B cell (primary cell): ENCODE measurements at places on chromosomes 13 and 19. TPM values are rescaled to one million over a fixed set of nuclear protein-coding genes. Genes with fewer than 3 reads are reported as not detected.

- DNase-seq: no peak
These were observed 384.4 kb downstream of the FGF9 start for GRCh38 chr13:22055259-22055658.

- peak; percentile 41 for DNase-seq
These were observed 3.8 kb downstream of the ZC3H4 start for GRCh38 chr19:47109541-47110375.

DNA sequence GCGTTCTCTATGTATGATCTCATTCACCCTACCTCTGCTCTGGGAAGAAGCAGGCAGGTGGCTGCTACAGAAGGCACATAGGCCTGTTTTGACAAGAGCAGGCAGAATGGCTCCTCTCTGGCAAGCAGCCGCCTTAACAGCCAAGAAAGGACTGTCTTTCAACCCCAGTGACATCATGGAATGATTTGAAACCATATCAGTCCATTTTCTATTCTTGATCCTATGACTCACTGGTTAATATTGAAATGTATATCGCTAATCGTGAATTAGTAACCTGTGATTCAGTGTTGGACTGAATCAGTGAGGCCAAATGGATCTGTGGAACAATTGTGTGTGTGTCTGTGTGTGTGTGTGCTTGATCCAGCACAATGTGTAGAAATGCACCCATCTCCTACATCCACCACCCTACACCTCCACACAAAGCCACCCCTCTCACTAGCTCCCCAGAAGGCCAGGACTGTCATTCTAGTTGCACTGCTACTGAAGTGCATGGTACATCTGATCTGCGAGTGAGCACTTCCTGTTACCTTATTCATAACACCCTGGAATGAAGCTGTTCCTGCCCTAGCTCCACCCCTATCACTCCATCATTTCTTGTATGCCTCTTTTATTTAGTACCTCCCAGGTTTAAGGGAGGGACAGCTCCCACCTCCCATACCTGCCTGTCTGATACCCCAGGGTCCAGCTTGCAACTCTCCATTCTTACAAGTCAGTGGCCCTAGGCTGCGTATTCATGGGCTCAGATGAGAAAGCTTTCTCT, 460.0 kb downstream of the FOXO1 start:
- DNase-seq: peak; percentile 78

DNA sequence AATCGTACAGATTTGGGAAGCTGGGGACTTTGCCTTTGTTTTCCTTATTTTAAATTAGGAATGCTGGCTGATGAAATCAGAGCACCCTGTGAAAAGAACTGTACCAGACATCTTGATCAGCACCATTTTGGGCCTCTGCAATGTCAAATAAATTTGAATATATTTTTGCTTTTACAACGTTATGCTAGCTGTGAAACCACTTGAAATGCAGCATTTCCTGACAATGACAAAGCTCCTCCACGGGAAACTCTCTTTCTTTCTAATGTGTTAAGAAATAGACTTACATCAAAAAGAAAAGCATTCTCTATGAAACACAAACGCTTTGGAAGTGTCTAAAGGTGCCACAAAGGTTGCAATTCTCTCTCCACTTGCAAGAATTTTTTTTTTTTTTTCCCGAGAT, 47.1 kb upstream of the MAP3K10 start:
- DNase-seq: peak; percentile 16

GRCh38 chr19:51994048-51994644, 7.5 kb upstream of the ZNF350 start:
- DNase-seq: no peak

DNA sequence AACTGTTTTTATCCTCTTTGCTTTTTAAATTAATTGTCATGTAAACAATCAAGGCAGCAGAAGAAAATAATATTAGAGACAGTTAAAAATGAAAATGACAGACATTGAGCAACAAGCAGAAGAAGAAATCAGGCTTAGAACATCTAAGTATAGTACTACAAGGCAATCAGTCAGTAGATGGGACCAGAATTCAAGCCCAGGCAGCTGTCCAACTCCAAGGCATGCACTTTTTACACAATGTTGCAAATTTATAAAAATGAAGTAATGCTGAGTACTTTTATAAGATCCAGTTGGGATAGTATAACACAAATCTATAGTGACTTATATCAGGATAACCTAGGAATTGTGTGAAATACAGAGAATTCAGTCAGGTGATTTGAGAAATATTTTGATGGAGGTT, 2815.8 kb downstream of the PCDH9 start:
- DNase-seq: no peak

- DNase-seq: no peak
These were observed 2411.1 kb downstream of the PCDH9 start for GRCh38 chr13:64819081-64819480.

- DNase-seq: no peak
These were observed 1042.9 kb downstream of the UQCRFS1 start for GRCh38 chr19:28170066-28170465.

The IGFLR1 gene
- 110 and 130 TPM in 2 replicates for polyA plus RNA-seq

The SPRY2 gene
- 0.86 and 1.3 TPM in 2 replicates for polyA plus RNA-seq

The MBD3L3 gene
- not detected in 2 replicates for polyA plus RNA-seq

The CDX2 gene
- not detected in 2 replicates for polyA plus RNA-seq

The OVOL3 gene
- polyA plus RNA-seq: not detected in 2 replicates
